ENCODE measurements at places on chromosomes 3 and 15. TPM values are rescaled to one million over a fixed set of nuclear protein-coding genes. Genes with fewer than 3 reads are reported as not detected.

DNA sequence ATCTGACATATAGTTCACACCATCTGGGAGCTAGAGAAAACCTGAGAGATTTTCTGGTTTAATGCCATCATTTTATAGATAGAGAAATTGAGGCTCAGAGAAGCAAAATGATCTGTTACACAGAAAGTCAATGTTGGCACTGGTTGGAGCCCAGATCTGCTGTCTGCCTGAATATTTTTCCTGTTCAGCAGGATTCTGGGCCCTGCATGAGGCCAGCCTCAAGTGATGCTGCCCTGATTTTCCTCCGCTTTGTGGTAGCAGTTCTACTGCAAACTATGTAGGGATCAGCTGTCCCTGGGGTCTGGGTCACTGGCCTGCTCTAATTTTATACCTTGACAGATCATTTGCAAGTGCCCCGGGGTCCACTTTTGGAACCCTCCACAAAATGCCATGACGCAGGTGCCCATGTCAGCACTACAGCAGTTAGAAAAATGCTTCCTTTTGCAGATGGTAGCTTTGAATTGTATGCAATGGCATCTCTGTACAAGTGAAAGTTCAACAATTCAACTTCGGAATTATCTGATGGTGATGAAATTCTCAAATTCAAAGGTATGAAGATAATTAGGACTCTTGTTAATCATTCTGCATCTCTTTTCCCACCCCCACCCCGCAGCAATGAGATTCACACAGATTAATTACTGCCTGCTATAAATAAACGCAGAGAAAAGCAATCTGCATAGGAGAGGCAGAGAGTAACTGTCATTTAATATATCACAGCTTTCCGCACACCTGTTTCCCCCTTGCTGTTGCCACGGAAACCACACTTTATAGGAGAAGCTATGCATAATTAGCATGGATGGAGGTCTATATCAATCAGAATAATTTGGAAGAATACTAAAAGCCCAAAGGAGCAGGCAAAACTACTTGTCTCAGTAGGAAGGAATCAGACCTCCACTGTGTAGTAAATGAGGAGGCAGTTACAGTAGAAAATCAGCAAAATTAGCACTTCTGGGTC, 222.6 kb downstream of the PDCD6IP start:
- DNase-seq = no peak
- H3K4me3 ChIP-seq = no peak overlapping the region
- H3K27me3 ChIP-seq = no peaks in the 10 kb centered on the region
- H3K27ac ChIP-seq = no peak overlapping the region
- H3K4me1 ChIP-seq = no peaks in the 10 kb centered on the region

DNA sequence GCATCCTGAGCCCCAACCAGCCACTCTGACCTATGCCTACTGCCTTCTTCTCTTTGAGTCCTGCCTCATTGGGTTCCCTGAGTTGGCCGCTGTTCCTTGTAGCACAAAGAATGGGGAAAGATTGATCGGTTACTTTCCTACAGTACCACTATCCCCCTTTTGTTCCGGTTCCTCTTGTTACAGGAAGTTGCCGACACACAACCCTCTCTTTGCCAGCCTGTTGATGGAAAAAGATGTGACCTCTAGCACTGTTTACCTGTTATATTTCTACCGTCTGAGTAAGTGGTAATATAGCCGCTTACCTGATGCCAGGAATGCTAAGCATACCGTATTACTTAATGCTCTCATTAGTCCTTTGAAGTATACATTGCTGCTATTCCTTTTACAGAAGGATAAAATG, 9.7 kb upstream of the AHSG start:
- no peak for DNase-seq
- no peaks in the 10 kb centered on the region for H3K27me3 ChIP-seq
- no peaks in the 10 kb centered on the region for H3K36me3 ChIP-seq

DNA sequence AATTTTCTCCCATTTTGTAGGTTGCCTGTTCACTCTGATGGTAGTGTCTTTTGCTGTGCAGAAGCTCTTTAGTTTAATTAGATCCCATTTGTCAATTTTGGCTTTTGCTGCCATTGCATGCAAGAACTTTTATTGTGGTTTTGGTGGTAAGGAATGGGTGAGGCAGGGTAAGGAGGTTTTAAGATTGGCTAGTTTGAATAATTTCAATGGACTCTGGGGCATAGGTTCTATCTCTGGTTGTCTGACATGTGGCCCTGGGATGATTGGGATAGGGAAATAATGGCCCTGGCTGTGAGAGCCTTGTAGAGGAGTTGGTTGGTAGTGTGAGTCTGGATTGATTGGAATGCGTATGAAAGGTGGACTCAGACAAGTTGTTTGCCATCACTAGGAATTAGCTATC, 38.0 kb downstream of the SEC22A start:
- H3K27ac ChIP-seq = no peak overlapping the region
- no peak overlapping the region for H3K4me3 ChIP-seq
- no peaks in the 10 kb centered on the region for H3K27me3 ChIP-seq
- H3K4me1 ChIP-seq = no peaks in the 10 kb centered on the region

DNA sequence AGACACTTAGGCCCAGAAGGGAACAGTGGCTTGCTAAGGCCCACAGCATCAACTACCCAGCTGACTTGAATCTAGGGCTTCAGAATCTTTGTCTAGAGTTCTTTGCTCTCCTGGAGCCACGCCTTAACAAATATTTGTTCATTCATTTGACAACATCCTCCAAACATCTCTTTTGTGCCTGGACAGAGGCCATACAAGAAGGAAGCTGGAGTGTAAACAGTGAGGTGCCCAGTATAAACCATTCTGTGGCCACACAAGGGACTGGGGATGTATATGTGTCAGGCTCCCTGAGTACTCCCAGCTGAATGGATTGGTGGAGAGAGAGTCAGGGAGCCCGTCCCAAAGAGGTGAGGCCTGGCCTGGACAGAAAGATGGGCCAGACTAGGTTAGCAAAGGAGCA, 3.4 kb downstream of the CIB2 start:
- H3K4me1 ChIP-seq = peaks cover 18% of the 10 kb centered on the region
- H3K36me3 ChIP-seq = no peaks in the 10 kb centered on the region
- DNase-seq = no peak
- H3K27me3 ChIP-seq = no peaks in the 10 kb centered on the region

- no peaks in the 10 kb centered on the region for H3K36me3 ChIP-seq
- no peak overlapping the region for H3K4me3 ChIP-seq
- no peak overlapping the region for H3K27ac ChIP-seq
- peaks cover 20% of the 10 kb centered on the region for H3K4me1 ChIP-seq
Observed at GRCh38 chr3:49015765-49016164, 2.6 kb downstream of the DALRD3 start.

Gene FOXL2
- total RNA-seq = not detected

Gene PLXNA1
- total RNA-seq = 83.1 TPM

Gene SNAP23
- 65.8 TPM for total RNA-seq

Gene LPP
- 113 TPM for total RNA-seq

Gene TTLL13
- 0.96 TPM for total RNA-seq

Gene CSTA
- total RNA-seq = 16.8 TPM

Gene FBXL22
- total RNA-seq = 0.17 TPM
